ENCODE measurements at places on chromosomes 3 and 15. TPM values are rescaled to one million over a fixed set of nuclear protein-coding genes. Genes with fewer than 3 reads are reported as not detected.

DNA sequence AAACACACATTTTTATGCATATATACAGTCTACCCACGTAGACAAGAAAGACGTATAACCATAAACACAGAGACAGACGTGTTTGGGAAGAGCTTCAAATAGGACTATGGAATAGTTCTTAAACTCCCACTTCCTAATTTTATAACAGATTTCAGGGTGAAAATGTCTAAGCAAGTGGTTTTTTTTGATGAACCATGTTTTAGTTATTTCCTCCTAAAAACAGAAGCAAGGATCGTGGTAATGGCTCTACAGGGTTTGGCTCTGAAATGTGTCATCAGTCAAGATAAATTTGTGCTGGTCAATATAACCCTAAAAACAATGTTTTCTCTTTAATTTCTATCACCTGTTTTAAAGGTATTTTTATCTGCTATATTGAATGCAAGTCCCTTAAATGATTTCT, 58.2 kb downstream of the FMN1 start:
- DNase-seq = no peak

DNA sequence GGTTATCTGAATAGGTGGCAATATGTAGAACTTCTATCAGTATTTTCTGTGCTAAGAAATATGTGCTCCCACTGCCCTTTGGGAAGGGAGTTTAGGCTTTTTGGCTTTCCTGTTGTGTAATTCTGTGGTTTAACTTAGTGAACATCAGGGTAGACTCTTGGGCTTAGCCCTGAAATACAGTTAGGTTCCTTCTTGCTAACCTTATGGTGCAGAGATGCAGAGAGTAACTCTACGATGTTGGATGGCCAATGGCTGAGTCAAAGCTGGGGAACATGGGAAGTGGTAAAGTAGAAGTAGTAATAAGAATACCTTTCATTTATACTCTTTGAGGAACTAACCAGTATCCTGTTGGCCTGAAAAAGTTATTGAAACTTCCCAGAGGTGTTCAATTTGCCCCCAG, 80.8 kb upstream of the IL12A start:
- no peak for DNase-seq

The GOLGA6L10 gene
- total RNA-seq = 11.0 TPM

The SRGAP3 gene
- 68.6 TPM for total RNA-seq

The DPPA4 gene
- total RNA-seq = 87.7 TPM
